HCT116 (cell line): ENCODE measurements at places on chromosomes 2 and 18.

DNA sequence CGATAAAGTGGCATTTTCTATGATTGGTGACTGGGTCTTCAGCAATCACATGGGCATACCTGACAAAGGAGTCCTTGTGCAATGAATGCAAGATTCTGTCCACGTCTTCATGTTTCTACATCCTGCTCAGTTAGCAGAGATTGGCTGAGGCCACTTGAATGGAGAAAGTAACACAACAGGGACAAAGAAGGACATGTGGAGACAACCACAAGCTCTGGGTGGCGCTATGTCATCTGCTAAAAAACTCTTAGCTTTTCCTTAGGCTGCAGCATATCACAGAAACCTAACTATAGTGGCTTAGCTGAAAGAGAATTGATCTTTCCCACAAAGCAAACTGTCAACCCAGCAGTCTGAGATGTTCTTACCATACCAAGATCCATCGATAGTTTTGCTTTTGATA is 1109.7 kb downstream of the SOCS6 start:
- no peak for DNase-seq

GRCh38 chr2:5150871-5151270 is 541.3 kb upstream of the SOX11 start:
- DNase-seq = no peak

- DNase-seq = peak; percentile 66
Observed at GRCh38 chr2:174748948-174749347, 15.3 kb downstream of the CHRNA1 start.

GRCh38 chr18:60070631-60071030 is 170.8 kb downstream of the PMAIP1 start:
- no peak for DNase-seq

DNA sequence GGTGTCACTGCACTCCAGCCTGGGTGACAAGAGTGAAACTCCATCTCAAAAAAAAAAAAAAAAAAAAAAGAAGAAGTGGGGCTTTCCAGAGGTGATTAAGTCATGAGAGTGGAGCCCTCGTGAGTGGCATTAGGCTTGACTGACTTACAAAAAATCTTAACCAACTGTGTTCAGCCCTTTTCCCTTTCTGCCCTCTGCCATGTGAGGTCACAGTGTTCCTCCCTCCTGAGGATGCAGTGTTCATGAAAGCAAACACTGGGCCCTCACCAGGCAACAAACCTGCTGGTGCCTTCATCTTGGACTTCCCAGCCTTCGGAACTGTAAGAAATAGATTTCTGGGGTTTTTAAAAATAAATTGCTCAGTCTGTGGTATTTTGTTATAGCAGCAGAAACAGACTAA is 37.0 kb upstream of the METTL21A start:
- no peak for DNase-seq

DNA sequence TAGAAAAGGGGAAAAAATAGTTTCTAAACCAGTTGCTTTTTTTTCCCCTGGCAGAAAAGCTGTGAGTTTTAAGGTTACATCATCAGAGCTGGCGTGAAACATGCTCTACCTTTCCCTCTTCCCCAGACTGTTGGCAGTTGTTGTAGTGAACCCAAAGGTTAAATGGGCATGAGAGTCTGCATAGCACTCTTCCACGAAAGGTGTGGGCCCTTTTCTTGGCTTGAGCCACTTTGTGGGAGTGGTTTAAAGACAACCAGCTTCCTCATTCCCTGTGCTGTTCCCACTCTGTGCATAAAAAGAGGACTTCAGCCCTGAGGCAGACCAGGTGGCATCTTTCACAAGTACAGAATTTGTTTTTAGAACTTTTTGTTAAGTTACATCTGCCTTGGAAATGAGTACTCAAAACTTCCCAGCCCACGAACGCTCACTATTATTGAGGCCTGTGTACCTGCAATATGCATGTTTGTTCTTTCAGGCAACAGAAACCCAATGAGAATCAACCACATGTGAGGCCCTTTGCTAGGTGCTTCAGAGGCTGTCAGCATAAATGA is 243.8 kb downstream of the BABAM2 start:
- no peak for DNase-seq

- no peak for DNase-seq
Observed at GRCh38 chr2:200699310-200699709, 112.4 kb upstream of the BZW1 start.

GRCh38 chr2:31770741-31771140 is 190.0 kb upstream of the SRD5A2 start:
- DNase-seq = no peak

DNA sequence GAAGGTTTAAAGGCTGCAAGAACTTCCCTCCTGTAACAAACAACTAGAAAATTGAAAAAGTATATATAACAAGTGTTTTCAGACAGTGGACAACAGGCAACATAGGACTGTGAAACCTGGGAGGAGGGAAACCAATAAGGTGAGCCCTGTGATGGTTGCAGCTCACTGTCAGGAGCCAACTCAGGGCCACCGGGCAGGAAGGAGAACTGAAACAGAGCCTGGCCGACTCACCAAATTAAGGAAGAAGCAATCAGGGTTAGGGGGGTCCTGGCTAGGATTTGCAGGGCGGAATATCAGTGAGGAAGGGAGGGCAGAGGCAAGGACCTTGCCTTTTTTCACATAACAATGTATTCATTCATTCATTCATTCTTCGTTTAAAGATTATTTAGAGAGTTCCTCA is 21.8 kb upstream of the CNRIP1 start:
- DNase-seq = no peak

GRCh38 chr2:104866883-104867812 is 13.2 kb downstream of the POU3F3 start:
- no peak for DNase-seq

- no peak for DNase-seq
Observed at GRCh38 chr18:32276906-32277305, 87.1 kb downstream of the MEP1B start.

- no peak for DNase-seq
Observed at GRCh38 chr2:238525990-238526389, 99.3 kb downstream of the ASB1 start.

DNA sequence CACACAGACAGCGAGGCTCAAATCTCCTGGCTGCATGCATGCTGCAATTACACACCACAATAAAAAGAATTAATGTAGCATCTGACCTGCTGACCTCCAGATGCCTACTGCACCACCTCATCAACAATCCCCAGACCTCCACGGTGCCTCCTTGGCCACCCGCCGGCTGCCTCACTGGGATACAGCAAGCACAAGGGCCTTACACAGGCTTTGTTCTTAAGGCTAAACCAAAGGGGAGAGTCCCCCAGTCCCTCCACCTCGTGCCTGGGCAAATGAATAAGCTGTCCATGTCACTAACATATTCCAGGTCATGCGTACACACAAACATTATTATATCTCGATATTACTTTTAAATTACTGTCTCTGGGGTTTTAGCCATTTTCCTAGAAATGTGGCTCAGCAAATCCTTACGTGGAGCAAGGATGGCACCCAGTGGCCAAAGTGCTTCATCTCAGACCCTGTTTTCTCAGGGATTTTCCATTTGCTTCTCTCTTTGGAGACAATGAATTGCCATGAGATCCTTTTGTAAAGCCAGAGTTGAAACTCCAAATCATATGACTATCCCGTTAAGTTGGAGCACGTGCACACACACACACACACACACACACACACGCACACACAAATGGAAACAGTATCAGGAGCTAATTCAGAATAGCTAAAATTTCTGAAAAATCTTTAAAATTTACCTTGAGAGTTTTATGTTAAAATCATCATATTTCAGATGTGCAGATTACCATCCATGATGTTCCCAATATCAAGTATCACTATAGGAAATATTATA is 313.8 kb downstream of the PDE11A start:
- DNase-seq = peak; percentile 41

- DNase-seq = no peak
Observed at GRCh38 chr2:641872-642815, 35.1 kb downstream of the TMEM18 start.

DNA sequence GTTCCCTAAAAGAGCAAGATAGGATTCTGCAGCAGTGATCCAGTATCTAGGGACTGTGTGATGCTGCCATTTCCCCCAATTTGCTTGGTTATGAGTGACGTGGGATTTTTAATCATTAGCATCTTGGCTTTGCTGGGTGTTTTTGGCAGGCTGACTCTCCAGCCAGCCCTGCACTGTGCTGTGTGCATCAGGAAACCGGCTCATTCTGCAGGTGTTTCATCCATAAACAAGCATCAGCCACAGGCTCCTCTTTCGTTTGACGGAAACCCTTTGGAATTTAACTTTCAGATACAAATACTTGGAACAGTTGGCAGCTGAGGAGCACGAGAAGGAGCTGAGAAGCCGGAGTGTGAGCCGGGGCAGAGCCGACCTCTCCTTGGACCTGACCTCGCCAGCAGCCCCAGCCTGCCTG is 135.9 kb downstream of the TPGS2 start:
- DNase-seq = no peak

- no peak for DNase-seq
Observed at GRCh38 chr2:141105763-141106162, 1025.1 kb downstream of the LRP1B start.

GRCh38 chr2:105395691-105396090 is 3.2 kb downstream of the FHL2 start:
- DNase-seq = no peak

- no peak for DNase-seq
Observed at GRCh38 chr18:59484131-59484530, 125.1 kb upstream of the LMAN1 start.

GRCh38 chr2:120779781-120780283 is 44.2 kb downstream of the GLI2 start:
- DNase-seq = no peak

GRCh38 chr2:27720004-27720551 is 51.4 kb upstream of the MRPL33 start:
- DNase-seq = peak; percentile 89

DNA sequence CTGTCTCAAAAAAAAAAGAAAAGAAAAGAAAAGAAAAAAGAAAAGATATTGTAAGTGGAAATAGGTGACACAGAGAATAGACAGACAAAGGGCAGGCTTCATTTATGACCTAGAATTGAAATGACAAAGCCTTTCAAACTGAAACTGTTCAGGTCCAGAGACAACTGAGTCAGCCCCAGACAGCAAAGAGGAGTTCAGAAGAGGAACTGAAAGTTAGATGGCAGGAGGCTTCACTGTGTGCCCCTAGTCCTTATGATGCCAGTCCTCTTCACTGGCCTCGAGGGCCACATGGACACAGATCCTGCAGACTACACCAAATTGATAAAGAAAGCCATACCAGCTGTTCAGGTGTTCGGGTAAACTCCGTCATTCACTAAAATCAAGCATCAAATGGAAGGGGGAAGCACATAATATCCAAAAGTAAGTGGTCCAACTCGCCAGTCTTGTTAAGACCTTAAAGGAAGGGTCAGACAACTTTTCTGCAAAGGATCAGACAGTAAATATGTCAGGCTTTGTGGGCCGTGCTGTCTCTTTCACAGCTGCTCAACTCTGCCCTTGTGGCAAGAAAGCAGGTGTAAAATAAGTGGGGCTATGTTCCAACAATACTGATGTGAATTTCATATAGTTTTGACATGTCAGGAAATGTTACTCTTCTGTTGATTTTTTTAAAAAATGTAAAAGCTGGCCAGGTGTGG is 231.9 kb upstream of the MGAT5 start:
- no peak for DNase-seq

- DNase-seq = no peak
Observed at GRCh38 chr2:239577935-239578334, 177.1 kb upstream of the HDAC4 start.

DNA sequence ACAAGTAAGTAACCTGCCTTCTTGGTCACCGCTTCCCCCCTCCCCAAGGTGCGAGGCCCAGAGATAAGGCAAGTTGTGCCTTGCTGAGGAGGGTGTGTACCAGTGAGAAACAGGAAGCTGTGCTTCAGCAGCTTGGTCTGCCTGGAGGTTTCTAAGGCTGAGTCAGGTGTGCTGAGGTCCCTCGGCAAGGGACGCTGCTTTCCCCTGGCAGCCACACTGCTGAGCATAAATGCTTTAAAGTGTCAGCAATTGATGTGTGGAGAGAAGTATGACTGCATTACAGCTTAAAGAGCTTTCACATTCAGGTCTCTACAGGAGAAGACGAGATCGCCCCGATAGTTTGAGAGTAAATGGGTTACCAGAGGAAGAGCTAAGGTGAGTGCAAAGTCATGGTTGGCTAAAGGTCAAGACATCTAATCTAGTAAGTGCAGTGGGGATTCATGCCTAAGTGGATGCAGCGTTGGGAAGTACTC is 86.9 kb downstream of the LIMS1 start:
- peak; percentile 19 for DNase-seq

GRCh38 chr18:35376742-35377695 is at the start of gene ZNF396:
Gene ZNF396, minus strand, starts transcription at chr18:35377337. Its CDS starts 3,045 bp downstream, at chr18:35374292.
- peak; percentile 23 for DNase-seq
